ENCODE measurements at places on chromosomes 5 and 9.

- DNase-seq: no peak
These were observed 68.6 kb upstream of the STARD4 start for GRCh38 chr5:111580956-111581355.

GRCh38 chr5:118937393-118938061 is 50.8 kb downstream of the DTWD2 start:
- no peak for DNase-seq

DNA sequence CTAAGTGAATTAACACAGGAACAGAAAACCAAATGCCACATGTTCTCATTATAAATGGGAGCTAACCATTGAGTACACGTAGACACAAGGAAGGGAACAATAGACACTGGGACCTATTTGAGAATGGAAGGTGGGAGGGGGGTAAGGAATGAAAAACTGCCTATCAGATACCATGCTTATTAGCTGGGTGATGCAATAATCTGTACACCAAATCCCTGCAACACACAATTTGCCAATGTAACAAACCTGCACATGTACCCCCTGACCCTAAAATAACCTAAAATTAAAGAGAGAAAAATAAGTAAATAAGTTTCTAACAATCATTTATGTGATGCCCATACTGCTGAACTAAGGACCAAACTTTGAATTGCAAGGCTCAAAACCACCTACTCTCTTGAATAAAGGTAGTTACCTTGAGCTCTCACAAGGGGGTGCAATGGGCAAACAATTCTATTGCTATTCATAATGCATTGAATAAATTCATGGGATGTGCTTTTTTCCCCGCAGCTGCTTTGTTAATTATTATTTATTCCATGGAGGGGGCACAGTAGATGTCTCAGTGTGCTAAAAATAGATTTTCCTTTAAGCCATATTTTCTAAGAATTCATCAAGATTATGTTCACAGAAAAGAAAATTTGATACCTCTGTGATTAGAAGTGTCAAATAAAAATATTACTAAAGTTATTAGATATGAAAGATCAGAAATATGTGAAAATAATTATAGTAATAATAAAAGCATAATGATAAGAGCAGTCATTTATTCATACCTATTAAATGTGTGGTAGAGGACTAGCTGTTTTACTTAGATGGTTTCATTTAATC is 76.2 kb upstream of the PTPN3 start:
- DNase-seq: no peak

DNA sequence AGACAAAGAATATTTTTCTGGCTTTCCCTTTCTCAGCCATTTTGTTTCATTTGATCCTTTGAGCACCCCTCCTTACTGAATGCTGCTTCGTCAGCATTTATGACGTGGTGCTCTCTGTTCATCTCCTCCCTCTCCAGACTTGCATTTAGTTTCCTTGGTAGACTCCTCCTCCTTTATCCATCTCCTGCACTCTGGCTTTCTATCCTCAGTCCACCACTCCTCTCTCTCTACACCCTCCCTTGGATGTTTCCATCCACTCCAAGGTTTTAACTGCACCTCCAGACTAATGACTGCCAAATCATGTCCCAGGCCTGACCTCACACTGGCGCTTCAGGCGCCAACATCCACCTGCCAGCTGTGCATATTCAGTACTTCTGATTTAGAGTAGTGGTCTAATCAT is 245.4 kb downstream of the RAB3C start:
- no peak for DNase-seq

- DNase-seq: no peak
These were observed 96.4 kb upstream of the SELENOP start for GRCh38 chr5:42908086-42908485.

GRCh38 chr9:137276473-137277328 is 825 bp upstream of the TOR4A start:
- no peak for DNase-seq

- no peak for DNase-seq
These were observed 744 bp downstream of the TARS1 start for GRCh38 chr5:33441241-33442177.

- no peak for DNase-seq
These were observed 178.0 kb downstream of the ACTL7B start for GRCh38 chr9:108677776-108678175.

DNA sequence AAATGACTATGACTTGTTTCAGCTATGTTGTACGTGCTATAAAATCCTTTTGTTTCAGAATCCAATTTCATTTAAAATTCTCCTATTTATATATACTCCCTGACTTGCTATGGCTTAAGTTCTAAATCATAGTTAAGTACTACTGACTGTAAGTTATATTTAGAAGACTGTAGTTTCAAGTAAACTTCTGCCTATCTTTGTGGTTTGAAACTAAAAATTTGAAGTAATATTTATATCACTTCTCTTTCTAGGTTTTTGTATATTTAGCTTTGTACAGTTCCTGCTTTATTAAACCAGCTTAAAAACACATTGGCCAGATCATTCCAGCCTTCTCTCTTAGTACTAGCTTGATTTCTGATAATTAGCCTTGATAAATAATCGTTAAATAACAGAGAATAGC is 196.3 kb downstream of the MLLT3 start:
- no peak for DNase-seq

DNA sequence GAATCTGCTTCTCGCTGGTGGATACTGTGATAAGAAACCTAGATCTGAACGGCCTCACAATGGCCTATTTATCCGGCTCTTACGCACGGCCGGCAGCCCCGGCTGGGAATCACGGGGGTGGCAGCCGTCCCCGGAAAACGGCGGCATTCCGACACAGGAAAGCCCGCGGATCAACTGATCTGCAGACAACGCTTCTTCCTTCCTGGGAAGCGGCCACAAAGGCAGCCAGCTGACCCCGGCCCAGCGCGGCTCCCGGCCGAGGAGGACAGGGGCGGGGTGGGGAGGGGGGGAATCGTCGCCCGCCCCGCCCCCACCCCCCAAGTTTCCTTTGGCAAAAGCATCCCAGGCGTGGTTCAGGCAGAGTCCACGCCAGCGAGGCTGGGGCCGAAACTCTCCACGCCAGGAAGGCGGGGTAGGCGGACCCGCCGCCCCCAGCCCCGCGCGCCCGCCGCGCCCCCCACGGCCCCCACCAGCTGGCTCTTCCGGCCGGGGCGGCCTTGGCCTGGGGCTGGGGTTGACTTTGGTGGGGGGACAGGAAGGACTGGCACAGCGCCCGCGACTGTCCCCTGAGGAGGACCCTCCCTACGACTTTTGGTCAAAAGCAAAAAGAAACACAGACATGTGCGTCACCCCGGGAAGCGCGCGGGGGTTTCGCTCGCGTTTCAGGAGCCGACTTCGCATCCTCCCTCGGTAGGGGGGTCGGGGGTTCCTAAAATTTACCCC is 247.7 kb upstream of the ANKRD55 start:
- peak; percentile 13 for DNase-seq

DNA sequence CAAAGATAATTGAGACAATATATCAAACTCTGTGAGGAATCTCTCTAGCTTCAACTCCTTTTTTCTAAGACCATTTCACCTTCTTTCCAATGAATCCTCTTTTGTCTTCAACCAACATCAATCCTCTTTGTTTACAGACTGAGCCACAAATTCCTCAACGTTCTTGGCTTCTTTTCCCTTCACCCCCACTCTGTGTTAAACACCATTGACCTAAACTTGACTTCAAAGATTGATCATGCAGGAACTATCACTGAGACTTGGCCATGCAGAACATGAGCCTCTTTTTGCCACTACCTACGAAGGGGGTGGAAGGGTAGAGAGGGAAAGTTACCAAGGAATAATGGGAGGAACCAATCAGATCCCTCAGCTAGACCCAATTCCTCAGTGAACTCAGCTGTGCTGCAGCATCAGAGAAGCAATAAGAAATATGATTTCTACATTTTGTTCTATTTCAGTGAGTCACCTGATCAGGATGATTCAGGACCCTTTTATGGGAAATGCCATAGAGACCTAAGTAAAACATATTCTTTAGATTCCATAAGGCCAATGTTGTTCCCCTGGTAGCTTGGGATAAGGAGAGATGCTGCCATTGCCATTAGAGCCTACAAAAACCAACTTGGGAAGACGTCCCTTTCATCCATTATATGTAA is 187.7 kb upstream of the RGMB start:
- no peak for DNase-seq

DNA sequence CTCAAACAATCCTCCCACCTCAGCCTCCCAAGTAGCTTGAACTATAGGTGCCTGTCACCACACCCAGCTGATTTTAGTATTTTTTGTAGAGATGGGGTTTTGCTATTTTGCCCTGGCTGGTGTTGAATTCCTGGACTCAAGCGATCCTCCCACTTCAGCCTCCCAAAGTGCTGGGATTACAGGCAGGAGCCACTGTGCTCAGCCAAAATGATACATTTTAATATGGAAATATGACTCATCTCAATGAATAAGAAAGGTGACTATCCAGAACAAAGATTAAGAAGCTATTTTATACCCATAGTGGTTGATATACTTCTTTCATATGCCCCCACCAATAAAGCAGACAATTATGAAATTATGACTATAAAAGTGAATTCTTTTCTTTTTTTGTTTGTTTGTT is 166.2 kb downstream of the NFIB start:
- no peak for DNase-seq

DNA sequence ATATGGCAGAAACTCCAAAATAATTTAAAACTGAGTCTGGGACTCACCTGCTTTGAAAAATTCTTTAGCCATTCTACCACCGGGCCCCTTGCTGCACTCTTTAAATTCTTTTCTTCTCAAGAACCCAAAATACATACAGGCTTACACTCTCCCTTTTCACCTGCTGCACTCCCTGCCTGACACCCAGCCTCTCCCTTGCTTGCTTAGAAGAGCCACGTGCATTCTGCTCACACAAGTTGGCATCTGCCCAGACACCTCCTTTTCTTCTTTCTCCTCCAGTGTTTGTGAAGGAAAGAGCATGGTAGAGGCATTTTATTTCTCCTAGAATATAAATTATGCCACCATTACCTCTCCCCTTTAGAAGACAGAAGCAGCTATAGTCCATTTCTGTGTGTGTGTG is 39.0 kb upstream of the AOPEP start:
- DNase-seq: no peak

GRCh38 chr9:123248630-123249029 is 19.8 kb downstream of the STRBP start:
- DNase-seq: no peak

GRCh38 chr9:72557549-72557948 is 36.1 kb downstream of the TMC1 start:
- DNase-seq: peak; percentile 32

- DNase-seq: no peak
These were observed 152.4 kb downstream of the RAPGEF6 start for GRCh38 chr5:131482617-131483016.

DNA sequence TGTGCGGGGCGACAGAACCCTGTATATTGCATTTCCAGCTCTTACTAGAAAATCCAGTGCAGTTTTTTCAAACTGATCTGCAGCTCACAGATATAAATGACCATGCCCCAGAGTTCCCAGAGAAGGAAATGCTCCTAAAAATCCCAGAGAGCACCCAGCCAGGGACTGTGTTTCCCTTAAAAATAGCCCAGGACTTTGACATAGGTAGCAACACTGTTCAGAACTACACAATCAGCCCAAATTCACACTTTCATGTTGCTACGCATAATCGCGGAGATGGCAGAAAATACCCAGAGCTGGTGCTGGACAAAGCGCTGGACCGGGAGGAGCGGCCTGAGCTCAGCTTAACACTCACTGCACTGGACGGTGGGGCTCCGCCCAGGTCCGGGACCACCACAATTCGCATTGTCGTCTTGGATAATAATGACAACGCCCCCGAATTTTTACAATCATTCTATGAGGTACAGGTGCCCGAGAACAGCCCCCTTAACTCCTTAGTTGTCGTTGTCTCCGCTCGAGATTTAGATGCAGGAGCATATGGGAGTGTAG is 786 bp downstream of the PCDHB5 start:
- DNase-seq: no peak

- no peak for DNase-seq
These were observed 30.0 kb downstream of the STRBP start for GRCh38 chr9:123238365-123238764.

- no peak for DNase-seq
These were observed 657.1 kb upstream of the CDH10 start for GRCh38 chr5:25301836-25302235.

GRCh38 chr5:53895091-53895683 is 334.7 kb downstream of the NDUFS4 start:
- DNase-seq: no peak

DNA sequence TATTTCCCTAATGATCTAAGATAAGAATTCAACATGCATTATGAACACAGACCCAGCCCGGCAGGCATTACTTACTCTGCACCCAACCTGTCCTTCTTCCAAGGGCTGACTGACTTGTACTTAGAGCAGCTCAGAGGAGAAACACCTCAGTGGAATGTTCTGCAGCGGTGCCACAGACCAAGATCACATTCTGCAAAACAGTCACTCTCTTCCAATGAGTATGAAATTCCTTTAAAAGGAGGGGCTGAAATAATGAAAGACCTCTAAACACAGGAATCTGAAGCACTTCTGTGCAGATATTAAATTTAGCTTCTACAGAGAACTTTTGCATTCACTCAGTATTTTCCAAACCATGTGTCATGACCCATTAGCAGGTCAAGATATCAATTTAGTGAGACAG is 172.9 kb downstream of the ZDHHC21 start:
- no peak for DNase-seq

- DNase-seq: no peak
These were observed 721.4 kb upstream of the MEF2C start for GRCh38 chr5:89604342-89604741.

DNA sequence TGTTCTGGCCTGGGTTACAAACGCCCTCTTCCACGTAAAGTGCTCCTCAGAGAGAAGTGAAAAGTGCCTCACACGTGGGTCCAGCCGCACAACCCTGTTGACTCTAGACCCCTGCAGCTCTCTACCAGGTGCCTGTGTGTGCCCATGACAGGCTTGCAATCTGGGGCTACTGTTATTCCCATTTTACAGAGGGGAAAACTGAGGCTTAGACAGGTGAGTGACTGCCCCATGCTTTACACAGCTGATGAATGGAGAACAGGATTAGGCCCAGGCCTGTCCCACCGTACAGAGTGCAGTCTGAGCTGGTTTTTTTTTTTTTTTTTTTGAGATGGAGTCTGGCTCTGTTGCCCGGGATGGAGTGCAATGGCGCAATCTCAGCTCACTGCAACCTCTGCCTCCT is 6.2 kb upstream of the INPP5E start:
- DNase-seq: no peak

GRCh38 chr5:126053630-126054029 is 369.6 kb upstream of the GRAMD2B start:
- no peak for DNase-seq

- DNase-seq: no peak
These were observed 155.6 kb downstream of the CRB2 start for GRCh38 chr9:123511326-123512277.

- DNase-seq: no peak
These were observed 40.4 kb downstream of the BASP1 start for GRCh38 chr5:17257705-17258273.

GRCh38 chr5:150311015-150311692 is 8.4 kb upstream of the ARSI start:
- DNase-seq: no peak

GRCh38 chr9:88007291-88007650 is 32.9 kb upstream of the CDK20 start:
- DNase-seq: peak; percentile 12
